Activated CD4-positive, alpha-beta memory T cell treated with anti-CD3 and anti-CD28 coated beads, Interleukin-2, amount 10 ng/mL, durations not matched to agents 7 days and 5 days (primary cell): ENCODE measurements at places on chromosomes 13 and 19.

DNA sequence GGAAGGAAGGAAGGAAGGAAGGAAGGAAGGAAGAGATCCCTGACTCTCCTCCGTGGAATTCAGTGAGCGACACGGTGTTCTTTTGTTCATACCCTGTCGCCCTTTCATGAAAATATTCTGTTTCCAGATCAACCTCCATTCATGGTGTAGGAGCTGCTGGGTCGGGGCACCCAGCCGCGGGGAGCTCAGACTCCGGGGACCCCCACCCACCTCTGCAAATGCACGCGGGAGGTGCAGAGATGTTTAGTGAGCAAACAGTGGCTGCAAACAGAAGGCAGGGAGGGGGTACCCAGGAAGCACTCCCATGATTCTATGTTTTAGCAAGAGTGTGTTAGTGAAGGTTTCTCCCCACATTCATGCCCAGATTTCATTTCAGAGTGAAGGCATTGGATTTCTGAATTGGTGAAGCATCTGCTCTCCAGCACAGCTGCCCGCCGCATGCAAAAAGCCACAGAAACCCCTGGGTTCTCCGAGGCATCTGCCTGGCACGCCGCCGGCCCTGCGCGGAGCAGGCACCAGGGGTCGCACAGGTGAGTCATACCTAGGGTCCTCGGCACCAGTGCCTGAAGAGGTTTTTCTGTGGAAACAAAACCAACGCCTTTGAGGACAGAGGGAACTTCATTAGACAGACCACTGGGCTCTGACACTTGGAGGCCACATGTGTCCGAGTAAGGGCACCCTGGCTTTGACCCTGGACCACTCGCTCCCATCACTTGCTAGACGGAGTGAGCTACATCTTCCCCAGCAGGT is 80.6 kb downstream of the ZNF557 start:
- no peak for DNase-seq
- H3K27me3 ChIP-seq, result peaks cover 2% of the 10 kb centered on the region
- H3K36me3 ChIP-seq, result no peaks in the 10 kb centered on the region
- no peaks in the 10 kb centered on the region for H3K4me1 ChIP-seq

GRCh38 chr13:110212529-110212928 is 94.4 kb downstream of the COL4A1 start:
- no peak for DNase-seq
- no peaks in the 10 kb centered on the region for H3K36me3 ChIP-seq
- no peak overlapping the region for H3K4me3 ChIP-seq
- no peaks in the 10 kb centered on the region for H3K4me1 ChIP-seq
- H3K27me3 ChIP-seq, result peaks cover 6% of the 10 kb centered on the region

DNA sequence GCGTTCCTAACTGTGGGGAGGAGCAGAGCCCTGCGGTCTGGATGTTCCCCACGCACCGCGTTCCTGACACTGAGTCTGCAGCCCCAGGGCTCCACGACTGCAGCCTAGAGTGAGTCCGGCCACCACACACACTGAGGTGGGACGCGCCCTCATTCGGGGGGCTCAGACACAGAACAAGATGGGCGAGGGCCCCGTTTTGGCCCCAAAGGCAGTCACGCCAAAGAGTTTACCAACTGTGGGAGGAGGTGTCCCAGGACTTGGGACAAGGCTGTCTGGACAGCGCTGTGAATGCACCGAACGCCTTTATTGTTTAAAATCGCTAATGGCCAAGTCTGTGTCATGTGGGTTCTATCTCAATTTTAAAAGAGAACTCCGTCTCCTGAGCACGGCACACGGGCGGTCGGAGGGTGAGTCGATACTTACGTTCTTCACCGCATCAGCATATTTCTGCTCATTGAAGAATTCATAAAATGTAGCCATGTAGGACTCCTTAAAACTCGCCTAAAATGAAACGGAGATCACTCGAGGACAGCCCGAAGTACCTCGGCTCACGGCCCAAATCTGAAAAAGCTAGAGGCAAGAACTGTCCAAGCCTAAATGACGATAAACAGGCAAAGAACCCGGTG is 35.2 kb upstream of the C13orf46 start:
- no peak for DNase-seq
- H3K4me1 ChIP-seq, result peaks cover 5% of the 10 kb centered on the region
- H3K27me3 ChIP-seq, result no peaks in the 10 kb centered on the region
- H3K36me3 ChIP-seq, result peaks cover 21% of the 10 kb centered on the region

DNA sequence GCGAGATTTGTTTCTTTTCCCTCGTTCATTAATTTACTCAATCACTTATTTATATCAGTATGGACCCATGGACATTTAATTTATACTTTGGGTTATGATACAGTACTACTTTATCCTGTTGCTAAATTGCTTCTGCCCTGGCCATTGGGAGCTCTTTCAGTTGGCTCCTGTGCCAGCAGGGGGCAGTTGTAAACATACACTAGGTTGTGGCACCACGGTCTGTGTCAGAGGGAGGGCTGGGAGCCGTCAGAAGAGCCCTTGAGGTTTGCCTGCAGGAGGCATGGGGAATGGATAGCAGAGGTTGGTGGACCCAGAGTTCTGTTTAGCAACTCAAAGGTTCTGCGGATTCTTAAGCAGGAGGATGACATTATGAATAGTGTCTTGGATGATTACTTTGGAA is 94.3 kb downstream of the ERCC5 start:
- DNase-seq, result no peak
- no peaks in the 10 kb centered on the region for H3K36me3 ChIP-seq
- no peaks in the 10 kb centered on the region for H3K4me1 ChIP-seq
- no peak overlapping the region for H3K4me3 ChIP-seq
- H3K27ac ChIP-seq, result no peak overlapping the region

DNA sequence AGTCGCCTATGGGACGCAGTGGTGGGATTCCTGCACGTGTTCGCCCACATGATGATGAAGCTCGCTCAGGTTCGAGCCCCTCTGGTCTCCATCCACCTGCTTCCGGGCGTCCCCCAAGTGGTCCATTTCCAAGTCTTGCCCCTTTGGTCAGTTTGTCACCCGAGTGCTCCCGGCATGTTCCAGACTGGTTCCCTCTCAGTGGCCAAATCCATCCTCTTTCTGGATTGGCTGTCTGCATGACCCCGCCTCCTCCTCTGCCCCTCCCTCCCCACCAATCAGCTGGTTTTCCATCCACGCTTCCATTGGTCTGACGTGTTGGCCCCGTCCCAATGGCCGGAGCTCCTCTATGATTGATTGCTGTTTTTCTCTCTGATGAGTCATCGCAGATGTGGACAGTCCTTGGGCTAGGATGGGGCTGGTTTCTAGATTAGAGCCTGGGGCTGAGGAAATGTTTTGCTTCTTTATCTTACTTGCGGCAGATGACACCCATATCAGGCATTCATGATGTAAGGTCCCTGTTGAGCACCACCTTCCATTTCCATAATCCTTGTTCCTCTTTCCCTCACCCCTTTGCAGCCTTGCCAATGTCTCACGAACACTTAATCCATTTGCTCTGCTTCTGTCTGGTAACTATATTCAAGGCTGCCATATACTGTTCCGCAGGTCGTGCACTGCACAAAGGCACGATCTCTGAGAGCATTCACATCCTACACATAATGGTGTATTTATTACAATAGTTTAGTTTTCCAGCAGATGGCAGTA is 73.8 kb downstream of the MAP4K1 start:
- peak overlapping the region; percentile 50 for H3K4me3 ChIP-seq
- H3K27ac ChIP-seq, result peak overlapping the region; percentile 75
- no peaks in the 10 kb centered on the region for H3K27me3 ChIP-seq
- H3K36me3 ChIP-seq, result peaks cover 7% of the 10 kb centered on the region
- DNase-seq, result peak; percentile 49
